ENCODE measurements at places on chromosomes 7 and 10. TPM values are rescaled to one million over a fixed set of nuclear protein-coding genes. Genes with fewer than 3 reads are reported as not detected.

DNA sequence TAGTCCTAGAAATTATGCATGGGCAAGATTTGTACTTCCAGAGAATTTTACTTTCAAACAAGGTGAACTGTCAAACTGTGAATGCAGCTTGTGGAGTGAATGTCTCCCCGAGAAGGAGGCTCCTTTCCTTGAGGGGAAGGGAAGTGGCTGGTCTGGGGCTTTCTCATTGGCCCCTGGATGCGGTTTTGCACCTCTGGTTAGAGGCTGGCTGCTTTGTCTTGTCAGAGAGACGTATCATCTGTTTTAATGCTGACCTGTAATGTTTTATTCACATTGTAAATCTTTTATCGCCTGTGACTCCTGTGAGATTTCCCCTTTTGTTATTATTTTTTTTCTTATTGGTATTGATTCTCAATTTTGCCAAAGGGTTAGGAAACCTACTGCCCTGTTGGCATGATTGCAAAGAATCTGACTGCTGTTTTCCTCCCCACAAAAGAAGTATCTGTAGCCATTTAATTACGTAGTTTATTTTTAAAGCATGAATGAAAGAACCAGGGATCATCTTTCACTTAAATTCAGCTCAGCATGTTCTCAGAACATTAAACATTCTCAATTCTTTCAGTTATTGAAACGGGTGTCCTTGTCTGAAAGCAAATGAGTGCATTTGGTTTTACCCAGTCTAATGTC, 238.3 kb upstream of the NFE2L3 start:
- H3K4me3 ChIP-seq: no peak overlapping the region
- peaks cover 14% of the 10 kb centered on the region for H3K4me1 ChIP-seq
- DNase-seq: no peak
- no peaks in the 10 kb centered on the region for H3K36me3 ChIP-seq
- no peak overlapping the region for H3K27ac ChIP-seq

DNA sequence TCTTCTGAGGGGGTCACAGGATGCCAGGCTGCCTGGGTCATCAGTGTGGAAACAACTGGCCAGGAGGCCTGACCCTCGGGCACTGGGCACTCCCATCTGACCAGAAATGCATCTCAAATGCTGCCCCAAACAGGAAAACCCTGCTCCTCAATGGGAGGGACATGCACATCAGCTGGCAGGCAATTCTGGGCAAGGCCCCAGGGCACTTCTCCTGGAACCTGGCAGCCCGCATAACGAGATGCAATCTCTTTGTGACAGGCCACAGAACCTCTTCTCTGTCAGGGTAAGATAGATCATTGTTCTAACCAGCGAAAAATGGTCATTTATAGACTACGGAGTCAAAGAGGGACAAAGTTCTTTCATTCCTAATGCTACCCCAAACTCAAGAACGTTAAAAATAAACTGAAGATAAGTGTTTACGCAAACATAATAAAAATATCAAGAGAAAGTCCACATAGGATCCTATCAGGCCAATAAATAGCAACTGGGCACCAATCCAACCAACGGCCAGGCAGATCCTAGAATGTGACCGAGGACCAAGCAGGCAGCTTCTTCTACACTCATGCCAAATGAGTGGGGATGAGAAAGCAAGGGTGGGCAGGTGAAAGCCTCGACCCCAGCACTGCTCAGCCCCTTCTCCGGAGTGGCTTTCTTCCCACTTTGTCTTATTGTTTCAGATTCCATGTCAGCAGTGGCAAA, 212.3 kb downstream of the TCERG1L start:
- no peaks in the 10 kb centered on the region for H3K27me3 ChIP-seq
- no peaks in the 10 kb centered on the region for H3K36me3 ChIP-seq
- no peak overlapping the region for H3K4me3 ChIP-seq
- H3K27ac ChIP-seq: no peak overlapping the region
- no peaks in the 10 kb centered on the region for H3K4me1 ChIP-seq
- DNase-seq: peak; percentile 15

DNA sequence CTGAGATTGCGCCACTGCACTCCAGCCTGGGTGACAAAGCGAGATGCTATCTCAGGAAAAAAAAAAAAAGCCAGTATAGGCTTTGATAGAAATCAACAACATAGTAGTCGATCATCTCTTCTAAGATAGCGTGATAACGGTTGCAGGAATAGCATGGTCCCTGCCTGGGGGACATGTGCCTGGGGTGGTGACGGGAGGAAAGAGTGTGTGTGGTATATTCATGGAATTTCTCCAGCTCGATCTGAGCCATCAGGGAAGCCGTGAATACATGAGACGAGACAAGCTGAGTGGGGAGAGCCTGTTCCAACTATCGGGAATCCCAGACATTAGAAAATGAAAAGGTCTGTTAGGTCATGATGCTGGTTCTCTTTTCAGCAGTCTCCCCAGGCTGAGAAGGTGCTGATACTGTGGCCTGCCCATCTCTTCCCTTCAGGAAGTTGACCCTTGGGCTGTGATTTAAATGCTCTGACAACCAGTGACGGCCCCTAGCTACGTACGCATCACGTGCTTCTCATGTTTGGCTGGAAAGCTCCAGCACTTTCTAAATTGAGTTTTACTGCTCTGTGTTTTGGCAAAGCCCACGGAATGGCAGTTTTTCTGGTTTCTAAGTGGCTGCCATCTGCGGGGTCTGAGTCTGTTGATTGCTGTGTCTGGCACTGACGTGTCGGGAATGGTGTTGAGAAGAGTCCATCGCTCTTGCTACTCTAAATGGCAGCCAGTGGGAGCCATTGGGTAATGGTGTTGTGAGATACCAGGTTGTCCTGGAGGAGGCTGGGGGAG, 229.3 kb downstream of the CCDC3 start:
- H3K27ac ChIP-seq: no peak overlapping the region
- H3K4me3 ChIP-seq: no peak overlapping the region
- no peaks in the 10 kb centered on the region for H3K4me1 ChIP-seq
- no peaks in the 10 kb centered on the region for H3K27me3 ChIP-seq
- H3K36me3 ChIP-seq: no peaks in the 10 kb centered on the region

- H3K4me3 ChIP-seq: no peak overlapping the region
- H3K27me3 ChIP-seq: no peaks in the 10 kb centered on the region
- H3K4me1 ChIP-seq: no peaks in the 10 kb centered on the region
- H3K27ac ChIP-seq: no peak overlapping the region
These were observed 43.7 kb downstream of the UNC5B start for GRCh38 chr10:71255808-71256660.

GRCh38 chr7:136912339-136912738, 43.9 kb downstream of the CHRM2 start:
- DNase-seq: no peak
- no peak overlapping the region for H3K27ac ChIP-seq

GRCh38 chr7:25923741-25924460, 228.1 kb upstream of the NFE2L3 start:
- no peak overlapping the region for H3K4me3 ChIP-seq
- no peak for DNase-seq
- H3K27me3 ChIP-seq: no peaks in the 10 kb centered on the region
- no peak overlapping the region for H3K27ac ChIP-seq
- no peaks in the 10 kb centered on the region for H3K36me3 ChIP-seq
- no peaks in the 10 kb centered on the region for H3K4me1 ChIP-seq

The SCRN1 gene
- polyA plus RNA-seq: 22.3 TPM

The TAC1 gene
- polyA plus RNA-seq: 0.66 TPM

The UNCX gene
- not detected for polyA plus RNA-seq
